ENCODE measurements at places on chromosomes 7 and 10.

GRCh38 chr10:18664841-18665478 lies 5.7 kb downstream of the ARL5B start:
- no peak for DNase-seq

- no peak for DNase-seq
These were observed 33.4 kb upstream of the ABLIM1 start for GRCh38 chr10:114691442-114691941.

GRCh38 chr7:88280801-88281200 lies 25.9 kb downstream of the STEAP4 start:
- no peak for DNase-seq

DNA sequence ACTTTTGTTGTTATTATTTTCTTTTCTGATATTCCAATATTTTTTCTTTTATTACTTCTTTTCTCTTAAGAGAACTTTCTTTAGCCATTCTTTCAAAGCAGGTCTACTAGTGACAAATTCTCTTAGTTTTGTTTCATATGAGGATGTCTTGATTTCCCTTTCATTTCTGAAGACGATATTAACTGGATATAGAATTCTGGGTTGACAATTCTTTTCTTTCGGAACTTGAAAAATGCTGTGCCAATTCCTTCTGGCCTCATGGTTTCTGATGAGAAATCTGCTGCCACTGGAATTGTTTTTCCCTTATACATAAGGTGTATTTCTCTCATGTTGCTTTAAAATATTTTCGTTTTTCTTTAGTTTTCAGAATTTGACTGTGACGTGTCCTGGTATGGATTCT lies 97.0 kb upstream of the KIF5B start:
- DNase-seq, result no peak

GRCh38 chr10:75276069-75276872 lies 40.5 kb upstream of the COMTD1 start:
- DNase-seq, result no peak

DNA sequence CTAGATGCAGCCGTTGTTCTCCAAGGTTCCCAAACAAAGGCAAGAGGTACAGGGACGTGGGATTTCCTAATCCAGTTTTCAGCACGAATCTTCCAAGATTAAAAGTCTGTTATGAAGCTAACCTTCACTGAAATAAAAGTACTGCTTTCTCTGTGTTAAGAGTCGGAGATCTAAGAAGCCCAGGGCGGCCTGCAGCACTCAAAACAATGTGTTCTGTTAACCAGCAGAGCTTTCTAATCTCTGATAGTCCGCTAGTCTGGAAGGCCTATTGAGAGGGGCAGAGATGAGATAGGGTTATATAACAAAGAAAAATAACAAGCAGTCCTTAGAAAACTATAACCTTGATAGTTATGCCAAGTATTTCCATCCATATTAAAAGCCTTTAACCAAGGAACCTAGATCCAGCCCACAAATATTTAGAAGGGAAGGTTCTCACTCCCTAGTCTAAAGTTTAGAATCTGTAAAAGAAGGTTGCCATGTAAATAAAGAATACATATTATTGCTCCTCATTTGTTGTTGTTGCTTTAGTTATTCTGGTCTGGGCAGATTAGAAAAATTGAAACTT lies 106.3 kb upstream of the SVIL start:
- DNase-seq, result no peak

GRCh38 chr10:5424751-5425150 lies 12.4 kb downstream of the NET1 start:
- no peak for DNase-seq

- no peak for DNase-seq
These were observed 180.7 kb downstream of the BMPER start for GRCh38 chr7:34086064-34086463.

GRCh38 chr7:77403957-77404356 lies 12.2 kb downstream of the GSAP start:
- no peak for DNase-seq
